T-helper 2 cell (primary cell): ENCODE measurements at places on chromosomes 2 and 18.

GRCh38 chr18:45522371-45522770 lies 92.9 kb upstream of the SLC14A2 start:
- DNase-seq, result no peak

GRCh38 chr2:121356058-121356640 lies 71.1 kb upstream of the TFCP2L1 start:
- DNase-seq, result no peak

GRCh38 chr18:8703092-8703709 lies 2.2 kb upstream of the MTCL1 start:
- DNase-seq, result no peak

DNA sequence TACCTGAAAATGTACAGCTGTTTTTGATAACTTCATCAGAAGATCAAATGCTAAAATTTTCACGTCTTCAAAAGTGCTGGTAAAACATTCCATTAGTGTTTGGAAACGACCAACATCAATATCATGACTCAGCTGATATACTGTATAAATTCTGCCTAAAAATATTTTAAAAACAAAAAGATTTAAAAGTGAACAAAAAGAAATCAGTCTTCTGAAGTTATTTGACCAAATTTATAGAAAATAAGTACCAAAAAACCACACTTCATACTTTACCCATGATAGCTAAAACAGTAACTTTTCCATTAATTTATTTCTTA lies 35.6 kb downstream of the THADA start:
- DNase-seq, result no peak

DNA sequence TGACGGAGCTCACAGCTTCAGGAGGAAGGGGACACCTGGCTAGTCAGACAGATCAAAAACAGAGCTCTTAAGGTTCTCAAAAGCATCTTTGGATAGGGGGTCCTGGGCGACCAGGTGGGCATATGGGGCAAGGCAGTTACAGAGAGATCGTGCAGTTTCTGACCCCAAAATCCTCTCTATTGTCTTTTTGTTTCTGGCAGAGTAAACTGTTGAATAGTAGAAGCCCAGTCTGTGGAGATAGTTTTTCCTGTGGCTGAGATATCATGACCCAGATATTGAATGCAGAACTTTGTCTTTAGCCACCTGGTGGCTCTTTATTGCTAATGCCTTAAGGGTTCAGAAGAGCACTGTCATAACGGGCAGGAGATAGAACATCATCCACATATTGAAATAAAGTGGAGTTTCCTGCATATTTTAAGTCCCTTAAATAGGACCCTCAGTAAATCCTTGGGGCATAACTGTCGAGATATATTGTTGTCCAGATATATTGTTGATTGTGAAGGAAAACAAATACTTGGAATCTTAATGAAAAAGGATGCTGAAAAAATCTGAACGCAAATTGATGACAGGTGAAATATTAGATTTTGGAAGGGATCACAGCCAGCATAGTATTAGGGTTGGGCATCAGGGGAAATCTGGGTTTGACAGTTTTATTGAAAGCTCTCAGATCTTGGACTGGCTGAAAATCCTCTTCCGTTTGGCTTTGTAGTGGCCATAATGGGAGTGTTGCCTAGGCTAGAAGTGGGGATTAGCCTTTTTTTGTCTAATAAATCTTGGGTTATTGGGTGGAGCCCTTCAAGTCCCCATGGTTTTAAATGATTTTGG lies 14.1 kb upstream of the ZDBF2 start:
- DNase-seq, result no peak

GRCh38 chr2:128444121-128444771 lies 125.6 kb upstream of the HS6ST1 start:
- no peak for DNase-seq

- DNase-seq, result no peak
Observed at GRCh38 chr18:36135264-36135663, 5.6 kb downstream of the ELP2 start.

GRCh38 chr18:48084041-48084757 lies 153.7 kb upstream of the SMAD2 start:
- no peak for DNase-seq

- no peak for DNase-seq
Observed at GRCh38 chr2:233829193-233830110, 24.9 kb downstream of the HJURP start.

GRCh38 chr2:214379227-214379626 lies 31.6 kb upstream of the VWC2L start:
- DNase-seq, result no peak

DNA sequence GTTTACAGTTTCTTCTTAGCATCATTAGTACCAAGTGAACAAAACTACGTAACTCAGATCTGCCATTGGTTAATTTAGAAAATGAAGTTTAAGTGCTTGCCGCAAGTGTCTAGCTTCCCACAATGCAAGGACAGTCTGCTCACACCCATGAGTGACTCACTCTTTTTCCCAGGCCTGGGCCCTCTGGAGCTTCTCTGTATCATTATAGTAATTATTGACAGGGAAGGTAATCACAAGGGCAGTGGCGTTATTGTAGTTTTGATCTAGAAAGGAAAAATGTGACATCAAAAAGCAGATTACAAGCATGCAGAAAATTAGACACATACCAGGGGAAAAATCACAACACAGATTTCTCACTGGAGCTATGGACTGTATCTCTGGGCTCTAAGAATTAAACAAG lies 38.5 kb downstream of the NPC1 start:
- no peak for DNase-seq

- DNase-seq, result no peak
Observed at GRCh38 chr2:70321370-70321769, 19.5 kb upstream of the FAM136A start.

GRCh38 chr2:137316075-137316474 lies 550.7 kb downstream of the THSD7B start:
- DNase-seq, result no peak

DNA sequence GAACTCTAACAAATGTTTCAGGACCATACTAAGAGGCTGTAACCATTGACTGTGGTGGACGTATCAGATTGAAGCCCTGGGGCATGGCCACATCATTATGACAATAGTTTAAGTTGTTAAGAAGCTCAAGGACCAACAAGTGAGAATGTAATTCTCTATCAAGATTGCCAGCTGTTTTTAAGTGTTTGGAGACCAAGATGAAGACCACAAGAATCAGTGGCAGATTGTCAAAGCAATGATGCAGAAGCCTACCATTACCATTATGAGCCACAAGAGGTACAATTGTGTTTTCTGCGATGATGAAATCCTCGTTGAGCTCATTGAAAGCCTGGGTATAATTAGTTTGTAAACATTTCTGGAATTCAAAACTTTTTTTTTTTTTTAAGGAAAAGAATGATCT lies 261.1 kb upstream of the ZEB2 start:
- no peak for DNase-seq

GRCh38 chr2:206970589-206971360 lies 31.5 kb downstream of the CPO start:
- no peak for DNase-seq

DNA sequence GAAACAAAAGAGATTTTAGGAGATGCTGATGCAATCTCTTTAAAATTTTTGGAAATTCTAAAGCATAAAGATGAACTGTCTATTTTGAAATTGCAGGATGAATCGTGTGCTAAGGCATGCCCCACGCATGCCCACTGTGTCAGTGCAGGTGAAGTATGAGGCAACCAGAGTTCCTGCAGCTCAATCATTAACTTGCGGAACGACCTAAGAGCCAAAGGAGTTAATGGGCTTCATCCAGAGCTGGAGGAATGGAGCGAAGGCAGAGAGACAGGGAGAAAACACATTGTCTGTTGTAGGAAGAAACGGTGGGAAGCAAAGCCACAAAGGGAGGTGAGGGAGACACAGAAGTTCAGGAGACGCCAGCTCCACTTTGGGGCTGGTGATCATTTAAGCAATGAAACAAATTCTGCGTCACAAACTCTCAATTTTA lies 265.2 kb downstream of the CCDC85A start:
- DNase-seq, result no peak

DNA sequence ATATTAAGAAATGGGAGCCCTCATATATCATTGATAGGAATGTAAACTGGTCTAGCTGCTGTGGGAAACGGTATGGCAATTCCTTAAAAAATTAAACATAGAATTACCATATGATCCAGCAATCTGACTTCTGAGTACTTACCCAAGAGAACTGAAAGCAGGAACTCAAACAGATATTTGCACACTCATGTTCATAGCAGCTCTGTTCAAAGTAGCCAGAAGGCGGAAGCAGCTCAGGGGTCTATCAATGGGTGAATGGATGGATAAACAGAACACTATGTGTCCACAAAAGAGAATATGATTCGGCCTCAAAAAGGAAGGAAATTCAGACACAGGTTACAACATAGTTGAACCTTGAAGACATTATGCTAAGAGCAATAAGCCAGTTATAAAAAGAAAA lies 135.7 kb upstream of the NDUFV2 start:
- DNase-seq, result no peak

DNA sequence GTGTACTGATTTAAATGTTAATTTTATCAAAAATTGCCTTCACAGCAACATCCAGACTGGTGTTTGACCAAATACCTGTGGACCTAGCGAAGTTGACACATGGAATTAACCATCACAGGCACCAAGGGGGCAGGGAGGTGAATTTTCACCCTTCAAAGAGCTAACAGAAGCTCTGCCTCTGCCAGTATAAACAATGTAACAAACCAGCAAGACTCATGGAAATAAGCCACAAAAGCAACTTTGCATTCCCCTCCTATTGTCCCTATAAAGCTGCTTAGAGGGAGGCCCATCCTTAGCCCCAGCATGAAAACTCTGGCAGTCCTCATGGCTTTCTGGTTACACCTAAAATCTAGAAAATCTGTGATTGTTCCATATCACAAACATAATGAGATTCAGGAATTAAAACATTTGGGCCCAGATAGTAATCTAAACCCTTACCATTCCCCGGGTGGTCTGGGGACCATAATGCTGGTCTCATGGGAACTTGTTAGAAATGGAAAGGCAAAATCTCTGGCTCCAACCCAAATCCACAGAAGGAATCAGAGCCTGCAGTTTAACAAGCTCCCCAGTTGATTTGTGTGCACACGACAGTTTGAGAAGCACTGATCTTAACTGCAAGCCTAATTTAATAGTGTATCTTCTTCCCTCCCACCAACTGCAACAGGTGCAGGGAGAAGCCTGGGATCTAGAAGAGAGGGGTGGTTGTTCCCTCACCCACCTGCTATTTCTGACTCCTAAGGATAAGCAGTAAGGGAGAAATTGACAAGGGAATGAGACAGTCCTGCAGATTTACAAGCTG lies 23.1 kb downstream of the SERPINB11 start:
- no peak for DNase-seq

DNA sequence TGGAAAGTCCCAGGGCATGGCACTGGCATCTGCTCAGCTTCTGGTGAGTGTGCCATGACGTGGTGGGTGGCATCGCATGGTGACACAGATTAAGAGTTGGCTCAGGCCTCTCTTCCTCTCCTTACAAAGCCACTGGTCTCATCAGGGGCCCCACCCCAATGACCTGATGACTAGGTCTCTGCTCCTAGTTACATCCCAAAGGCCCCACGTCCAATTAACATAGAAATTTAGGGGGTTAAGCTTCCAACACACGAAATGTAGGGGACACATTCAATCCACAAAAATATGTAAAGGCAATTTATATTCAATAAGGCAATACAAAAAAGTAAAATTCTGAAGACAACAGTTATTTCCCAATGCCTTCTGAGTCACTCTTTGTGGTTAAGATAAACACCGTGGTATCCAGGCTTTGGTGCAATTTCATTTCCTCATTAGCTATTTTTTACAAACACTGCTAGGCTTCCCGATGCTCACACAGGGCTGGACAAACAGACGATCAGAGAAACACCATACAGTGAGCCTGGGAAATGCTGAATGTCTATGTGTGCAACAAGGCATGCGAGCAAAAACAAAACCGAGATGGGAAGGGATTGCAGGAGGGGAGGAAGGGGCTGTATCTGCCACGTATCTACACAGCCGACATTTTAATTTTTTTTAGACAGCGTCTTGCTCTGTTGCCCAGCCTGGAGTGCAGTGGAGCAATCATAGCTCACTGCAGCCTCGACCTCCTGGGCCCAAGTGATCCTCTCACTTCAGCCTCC lies 67.2 kb downstream of the MBP start:
- DNase-seq, result no peak

DNA sequence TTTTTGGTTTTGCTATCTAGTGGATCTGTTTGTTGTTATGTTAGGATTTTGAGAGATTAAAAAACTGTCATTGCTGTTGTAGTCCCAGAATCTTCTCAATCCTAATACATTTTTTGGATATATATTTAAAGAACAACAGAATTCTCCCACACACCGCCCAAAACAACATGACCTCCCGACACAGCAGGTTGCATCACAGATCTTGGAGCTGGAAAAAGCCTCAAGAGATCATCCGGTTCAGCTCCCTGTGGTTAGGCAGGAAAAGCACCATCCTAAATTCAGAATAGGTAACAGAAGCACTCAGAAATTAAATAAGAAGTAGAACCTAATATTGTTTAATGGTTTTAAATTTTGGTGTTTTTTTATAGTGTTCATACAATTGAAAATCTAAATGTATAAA lies 251.4 kb upstream of the STON1 start:
- no peak for DNase-seq

- DNase-seq, result no peak
Observed at GRCh38 chr2:191264647-191265081, 19.5 kb downstream of the MYO1B start.

- no peak for DNase-seq
Observed at GRCh38 chr2:43737097-43737854, 36.6 kb upstream of the DYNC2LI1 start.

DNA sequence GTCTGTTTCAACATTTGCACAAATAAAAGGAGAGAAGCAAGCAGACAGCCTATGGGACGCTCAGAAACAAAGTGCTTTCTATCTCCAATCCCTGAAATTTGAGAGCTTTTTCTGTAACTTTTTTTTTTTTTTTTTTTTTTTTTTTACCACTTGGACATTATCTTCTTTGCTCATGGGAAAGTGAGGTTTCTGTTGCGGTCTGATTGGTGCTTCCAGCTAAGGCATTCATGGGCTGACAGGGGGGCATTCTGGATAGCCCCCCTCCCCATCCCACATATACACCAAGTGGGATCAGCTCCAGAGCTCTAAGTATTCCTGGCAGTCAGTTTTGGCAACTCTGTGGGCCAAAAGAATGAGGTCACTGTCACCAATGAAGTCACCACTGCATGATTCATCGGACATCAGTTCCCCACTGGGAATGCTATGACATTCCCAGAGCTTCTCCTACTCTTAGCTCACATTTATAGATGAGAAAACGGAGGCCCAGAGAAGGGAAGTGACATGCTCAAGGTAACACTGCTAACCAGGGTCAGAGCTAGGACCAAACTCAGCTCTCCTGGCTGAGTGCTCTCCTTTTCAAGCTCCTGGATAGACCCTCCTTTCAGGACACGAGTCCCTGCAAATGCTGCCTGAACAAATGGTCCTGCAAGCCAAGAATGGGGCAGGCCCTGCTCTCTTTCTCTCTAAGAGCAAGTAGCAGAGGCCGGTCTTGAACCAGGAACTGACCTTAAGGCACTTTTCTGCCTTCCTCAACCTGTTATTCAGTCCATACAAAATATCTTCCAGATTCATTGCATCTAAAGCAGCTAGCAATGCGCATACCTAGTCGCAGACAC lies 61.3 kb downstream of the TMEM247 start:
- no peak for DNase-seq

DNA sequence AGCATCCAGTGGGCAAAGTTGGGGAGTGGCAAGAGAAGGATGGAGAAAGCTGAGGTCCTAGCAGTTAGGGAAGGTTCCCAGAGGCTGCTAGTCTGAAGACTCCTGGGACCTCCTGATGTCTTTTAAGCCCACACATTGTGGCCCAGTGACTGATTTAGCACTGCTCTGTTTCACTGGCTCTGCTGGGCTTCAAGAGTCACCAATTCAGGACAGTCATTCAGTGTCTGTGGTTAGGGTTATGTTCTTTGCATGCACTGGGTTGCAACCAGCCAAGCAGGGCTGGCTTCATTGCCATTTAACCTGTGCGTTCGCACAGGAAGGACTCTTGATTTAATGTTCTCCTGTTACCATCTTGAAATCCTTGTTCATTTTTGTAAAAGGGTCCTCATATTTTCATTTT lies 199.2 kb downstream of the ICOS start:
- no peak for DNase-seq
